A549 treated with CpdA at 1 μM for 4 hours (cell line): ENCODE measurements at places on chromosomes 6 and 20. TPM values are rescaled to one million over a fixed set of nuclear protein-coding genes. Genes with fewer than 3 reads are reported as not detected.

CST2 gene
- 0.22 to 0.44 TPM (median 0.39 TPM) in 3 of 5 replicates, not detected in the others for total RNA-seq

CRIP3 gene
- total RNA-seq, result 0.20 to 0.62 TPM (median 0.57 TPM) in 5 replicates

LST1 gene
- total RNA-seq, result 0.26 to 0.49 TPM (median 0.37 TPM) in 3 of 5 replicates, not detected in the others

PRPF6 gene
- total RNA-seq, result 54.8 to 58.4 TPM (median 57.1 TPM) in 5 replicates

TMEM242 gene
- 6.4 to 7.7 TPM (median 6.7 TPM) in 5 replicates for total RNA-seq

PDE7B gene
- 1.2 to 2.2 TPM (median 1.6 TPM) in 5 replicates for total RNA-seq

POU5F1 gene
- total RNA-seq, result 2.5 to 5.1 TPM (median 3.6 TPM) in 5 replicates

KIFC1 gene
- total RNA-seq, result 40.9 to 46.6 TPM (median 43.1 TPM) in 5 replicates

MLIP gene
- total RNA-seq, result not detected in 5 replicates

GJA1 gene
- 69.0 to 91.5 TPM (median 83.9 TPM) in 5 replicates for total RNA-seq

GMPR gene
- total RNA-seq, result 0.21 to 0.52 TPM (median 0.36 TPM) in 4 of 5 replicates, not detected in the other

PAK1IP1 gene
- total RNA-seq, result 22.2 to 25.9 TPM (median 22.8 TPM) in 5 replicates

HDGFL1 gene
- not detected in 5 replicates for total RNA-seq
